ENCODE measurements at places on chromosomes 5 and 9.

DNA sequence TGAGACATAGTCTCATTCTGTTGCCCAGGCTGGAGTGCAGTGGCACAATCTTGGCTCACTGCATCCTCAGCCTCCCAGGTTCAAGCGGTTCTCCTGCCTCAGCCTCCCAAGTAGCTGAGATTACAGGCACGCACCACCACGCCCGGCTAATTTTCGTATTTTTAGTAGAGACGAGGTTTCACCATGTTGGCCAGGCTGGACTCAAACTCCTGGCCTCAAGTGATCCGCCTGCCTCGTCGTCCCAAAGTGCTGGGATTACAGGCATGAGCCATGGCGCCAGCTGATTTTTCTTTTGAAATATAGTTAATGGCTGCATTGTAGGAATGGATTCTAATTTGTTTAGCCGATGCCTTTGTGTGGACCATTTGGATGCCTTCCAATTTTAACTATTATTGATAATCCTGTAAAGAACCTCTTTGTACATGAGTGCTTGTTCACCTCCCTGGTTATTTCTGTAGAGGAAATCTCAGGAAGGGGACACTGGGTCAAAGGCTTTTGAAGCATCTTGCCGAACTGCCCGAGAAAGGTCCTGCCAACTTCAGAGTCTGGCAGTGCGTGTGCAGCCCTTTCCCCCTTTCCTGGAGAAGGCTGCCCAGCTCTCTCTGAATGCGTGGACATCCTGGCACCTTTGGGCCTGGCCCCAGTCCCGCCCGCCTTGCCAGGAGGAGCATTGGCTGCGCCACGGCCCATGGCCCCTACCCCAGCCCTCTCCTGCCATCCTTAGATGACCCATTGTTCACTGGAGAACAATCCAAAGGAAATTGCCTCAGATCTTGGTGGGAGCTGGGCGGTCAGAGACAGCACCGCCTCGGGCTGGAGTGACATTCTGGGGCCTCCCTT is 8.9 kb upstream of the NUP214 start:
- DNase-seq, result no peak

DNA sequence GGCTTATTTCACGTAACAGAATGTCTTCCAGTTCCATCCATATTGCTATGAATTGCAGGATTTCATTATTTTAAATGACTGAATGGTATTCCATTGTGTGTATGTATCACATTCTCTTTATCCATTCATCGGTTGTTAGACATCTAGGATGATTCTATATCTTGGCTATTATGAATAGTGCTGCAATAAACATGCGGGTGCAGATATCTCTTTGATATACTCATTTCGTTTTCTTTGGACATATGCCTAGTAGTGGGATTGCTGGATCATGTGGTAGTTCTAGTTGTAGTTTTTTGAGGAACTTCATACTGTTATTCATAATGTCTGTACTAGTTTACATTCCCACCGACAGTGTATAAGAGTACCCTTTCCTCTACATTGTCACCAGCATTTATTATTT is 460.5 kb downstream of the MAN2A1 start:
- no peak for DNase-seq

GRCh38 chr5:131992370-131992769 is 19.1 kb downstream of the ACSL6 start:
- no peak for DNase-seq

GRCh38 chr5:131694926-131695325 is 59.9 kb upstream of the RAPGEF6 start:
- no peak for DNase-seq

GRCh38 chr9:105103776-105104175 is 140.7 kb upstream of the SLC44A1 start:
- DNase-seq, result no peak

- DNase-seq, result no peak
Observed at GRCh38 chr5:148384380-148384737, 601 bp downstream of the FBXO38 start.

DNA sequence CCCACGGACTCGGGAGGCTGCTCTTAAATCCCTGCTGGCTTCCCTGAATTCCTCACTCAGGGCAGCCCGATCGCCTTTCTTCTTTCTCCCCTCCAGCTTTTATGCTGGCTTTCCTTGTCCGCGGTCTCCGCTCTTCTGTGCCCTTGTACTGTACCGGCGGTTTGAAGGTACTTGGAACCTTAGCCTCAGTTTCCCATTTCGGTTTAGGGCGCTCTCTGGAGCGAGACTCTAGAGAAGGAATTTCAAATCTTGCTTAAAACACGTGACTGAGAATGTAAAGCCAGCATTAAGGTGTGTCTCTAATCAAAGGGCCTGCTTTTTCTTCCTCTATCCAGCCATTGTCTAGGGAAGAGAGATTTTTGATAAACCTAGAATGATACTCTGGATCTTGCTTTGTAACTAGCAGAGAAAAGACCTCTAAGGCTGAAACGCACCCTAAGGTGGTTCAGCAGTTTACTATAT is 650 bp downstream of the GPR107 start:
- DNase-seq, result no peak

DNA sequence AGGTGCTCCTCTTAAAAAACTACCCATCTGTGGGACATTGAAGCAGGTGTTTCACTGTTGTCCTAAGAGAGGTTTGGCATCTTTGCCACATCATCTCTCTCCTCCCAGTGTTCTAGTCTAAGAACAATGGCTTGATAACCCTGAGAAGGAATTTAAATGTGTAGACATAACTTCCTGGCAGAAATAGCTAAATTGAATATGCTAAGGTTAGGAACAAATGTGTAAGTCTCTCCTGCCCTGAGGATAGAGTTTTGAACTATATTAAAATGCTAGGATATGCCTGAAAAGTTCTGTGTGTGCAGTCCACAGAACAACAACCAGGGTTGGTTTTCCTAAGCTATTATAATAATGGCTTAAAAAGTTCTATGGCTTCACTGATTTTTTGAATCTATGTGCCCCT is 106.6 kb downstream of the LRRC70 start:
- DNase-seq, result no peak

DNA sequence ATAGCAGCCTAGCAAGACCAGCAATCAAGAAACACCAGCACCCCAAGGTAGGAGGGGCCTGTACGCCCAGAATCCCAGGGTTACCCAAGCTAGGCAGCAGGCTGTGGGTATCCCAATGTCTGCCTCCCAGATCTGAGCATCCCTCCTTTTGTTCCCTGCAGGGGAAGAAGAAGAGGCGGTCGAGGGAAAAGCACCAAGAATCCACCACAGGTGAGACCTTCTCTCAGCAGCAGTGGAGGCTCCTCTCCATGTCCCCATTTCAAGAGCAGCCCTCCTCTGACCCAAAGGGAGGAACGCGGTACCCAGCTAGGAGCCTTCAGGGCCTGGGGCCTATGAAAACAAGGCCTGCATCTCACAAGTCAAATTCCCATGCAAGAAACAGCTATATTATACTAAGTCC is 28.9 kb downstream of the TCF7 start:
- no peak for DNase-seq

All from stimulated activated effector memory CD8-positive, alpha-beta T cell treated with anti-CD3 and anti-CD28 coated beads, Interleukin-12 subunit alpha, Interleukin-12 subunit beta, amount 100 ng/mL, for 72 hours (primary cell).